ENCODE measurements at places on chromosomes 6 and 20.

DNA sequence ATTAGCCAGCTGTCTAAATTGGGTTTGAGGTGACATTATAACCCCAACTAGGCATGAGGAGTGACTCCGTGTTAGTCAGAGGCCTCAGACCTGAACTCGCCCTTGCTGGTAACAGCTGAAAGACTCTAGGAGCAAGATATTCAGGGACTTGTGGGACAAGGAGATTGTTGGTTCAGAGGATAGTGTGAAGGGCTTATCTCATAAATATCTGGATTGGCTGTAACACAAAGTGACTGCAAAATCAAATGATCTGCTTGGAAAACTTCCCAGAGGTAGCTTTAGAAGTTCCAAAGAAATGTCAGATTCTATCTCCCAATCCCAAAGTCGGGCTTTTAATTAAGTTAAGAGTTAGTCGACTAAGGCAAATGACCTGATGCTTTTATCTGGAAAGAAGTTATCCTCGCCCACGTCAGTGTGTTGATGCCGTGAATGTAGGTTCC lies 72.4 kb downstream of the TULP4 start:
- no peak for DNase-seq

- no peak for DNase-seq
These were observed 36.8 kb downstream of the GNAS start for GRCh38 chr20:58889334-58889760.

DNA sequence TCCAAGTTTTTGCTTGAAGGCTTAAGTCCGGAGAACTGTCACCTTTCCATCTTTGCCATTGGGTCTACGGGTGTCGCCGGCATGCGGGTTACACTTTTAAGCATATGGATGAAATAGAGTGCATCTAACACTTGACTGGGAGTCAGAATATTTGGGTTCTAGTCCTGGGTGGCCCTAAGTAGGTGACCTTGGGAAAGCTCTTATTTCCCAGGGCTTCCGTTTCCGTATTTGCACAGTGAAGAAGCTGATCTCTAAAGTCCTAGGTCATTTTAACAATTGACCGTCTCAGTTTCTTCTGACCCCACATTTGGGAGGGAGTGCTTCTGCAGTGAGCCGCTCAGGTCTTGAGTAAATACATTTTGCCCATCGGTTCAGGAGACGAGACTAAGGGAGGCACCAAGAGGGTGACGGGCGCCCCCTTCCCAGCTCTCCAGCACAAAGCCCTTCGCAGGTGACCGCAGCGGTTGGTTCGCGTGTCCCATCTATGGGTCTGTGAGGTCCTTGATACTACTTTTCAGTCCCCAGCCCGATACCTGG lies 651 bp upstream of the BLTP3A start:
- DNase-seq: peak; percentile 19

GRCh38 chr6:170163405-170164170 lies 127.3 kb downstream of the DLL1 start:
- DNase-seq: no peak

- DNase-seq: no peak
These were observed 22.5 kb downstream of the ADRM1 start for GRCh38 chr20:62325172-62325905.

DNA sequence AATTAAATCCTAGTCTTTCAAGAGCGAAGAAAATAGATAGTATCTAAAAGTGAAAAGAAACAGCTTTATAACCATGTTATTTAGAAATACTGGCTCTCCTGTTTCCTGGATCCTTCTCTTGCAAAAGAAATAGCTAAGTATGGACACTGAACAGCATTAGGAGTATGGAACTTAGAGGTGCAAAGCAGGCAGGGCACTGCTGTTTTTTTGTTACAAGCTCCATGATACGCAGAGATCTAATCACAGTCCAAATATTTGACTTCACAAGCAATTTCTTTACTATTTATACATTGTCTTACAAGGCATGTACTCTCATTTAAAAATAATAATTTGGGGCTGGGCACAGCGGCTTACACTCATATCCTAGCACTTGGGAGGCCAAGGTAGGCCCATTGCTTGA lies 7.6 kb downstream of the TRPC4AP start:
- no peak for DNase-seq

DNA sequence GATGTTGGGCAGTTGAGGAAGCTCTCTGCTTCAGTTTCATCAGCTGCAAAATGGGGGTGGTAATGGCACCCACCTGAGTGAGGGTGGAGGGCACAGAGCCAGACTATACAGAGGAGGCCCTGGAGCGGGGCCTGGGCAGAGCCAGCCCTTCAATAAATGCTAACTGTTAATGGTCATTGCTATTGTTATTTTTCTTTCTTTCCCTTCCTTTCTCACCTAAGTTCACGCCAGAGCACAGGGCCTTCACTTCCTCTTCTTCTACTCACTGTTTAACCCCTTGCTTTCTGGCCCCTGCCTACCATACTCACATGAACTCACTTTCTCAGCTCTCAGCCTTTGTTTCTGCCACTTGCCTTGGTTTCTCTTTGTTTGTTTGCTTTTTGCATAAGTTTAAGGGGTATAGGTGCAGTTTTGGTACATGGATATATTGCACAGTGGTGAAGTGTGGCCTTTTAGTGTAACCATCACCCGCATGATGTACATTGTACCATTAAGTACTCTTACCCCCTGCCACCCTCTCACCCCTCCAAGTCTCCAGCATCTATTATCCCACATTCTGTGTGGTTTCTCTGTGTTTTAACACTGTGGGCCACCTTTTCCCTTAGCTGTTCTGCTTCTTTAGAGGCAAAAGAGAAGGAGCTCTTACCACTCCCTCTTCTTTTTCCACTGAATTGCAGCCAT lies 7.5 kb upstream of the RREB1 start:
- DNase-seq: no peak

- no peak for DNase-seq
These were observed 77.6 kb upstream of the STXBP5 start for GRCh38 chr6:147126618-147127022.

- DNase-seq: no peak
These were observed 8.1 kb downstream of the PIM1 start for GRCh38 chr6:37177935-37178517.

DNA sequence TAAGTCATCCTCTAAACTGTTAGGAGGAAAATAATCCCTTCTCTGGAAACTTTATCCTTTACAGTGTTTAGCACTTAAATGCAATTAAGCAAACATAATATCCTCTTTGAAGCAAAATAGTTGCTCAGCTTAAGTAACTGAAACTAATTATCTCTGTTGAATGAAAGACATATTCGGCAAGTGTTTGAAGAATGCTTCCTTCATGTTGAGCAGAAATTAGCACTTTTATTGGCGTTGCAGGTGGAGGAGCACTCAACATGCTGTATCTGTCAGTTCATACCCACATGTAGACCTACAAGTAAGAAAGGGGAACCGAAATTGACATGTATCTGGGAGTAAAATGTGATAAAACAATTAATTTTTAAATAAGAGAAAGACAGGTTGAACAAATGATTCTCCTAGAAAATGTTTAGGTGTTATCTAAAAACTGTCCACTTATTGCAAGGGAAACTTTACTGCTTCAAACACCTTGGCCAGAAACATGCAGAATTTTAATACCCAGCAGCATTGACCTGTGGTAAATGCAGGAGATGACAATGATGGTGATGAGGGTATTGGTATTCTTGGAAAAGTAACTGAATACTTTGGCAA lies 987.0 kb upstream of the MAP3K7 start:
- DNase-seq: no peak

DNA sequence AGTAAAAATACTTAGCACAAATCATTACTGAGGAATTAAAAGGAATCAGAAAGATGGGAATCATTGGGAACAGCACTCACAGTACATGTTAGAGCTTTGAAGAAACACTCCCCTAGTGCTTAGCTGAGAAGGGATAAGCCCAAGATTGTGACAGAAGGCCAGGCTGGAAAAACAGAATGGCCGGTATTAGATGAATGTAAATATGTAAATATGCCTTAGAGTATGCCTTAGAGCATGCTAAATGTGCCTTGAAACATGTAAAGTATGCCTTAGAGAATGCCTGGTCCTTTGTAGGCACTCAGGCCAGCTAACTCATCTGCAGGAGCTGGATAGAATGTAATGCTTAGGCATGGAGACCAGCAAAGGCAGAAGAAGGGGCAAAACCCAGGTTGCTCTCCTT lies 10.6 kb upstream of the TENT5A start:
- DNase-seq: no peak

DNA sequence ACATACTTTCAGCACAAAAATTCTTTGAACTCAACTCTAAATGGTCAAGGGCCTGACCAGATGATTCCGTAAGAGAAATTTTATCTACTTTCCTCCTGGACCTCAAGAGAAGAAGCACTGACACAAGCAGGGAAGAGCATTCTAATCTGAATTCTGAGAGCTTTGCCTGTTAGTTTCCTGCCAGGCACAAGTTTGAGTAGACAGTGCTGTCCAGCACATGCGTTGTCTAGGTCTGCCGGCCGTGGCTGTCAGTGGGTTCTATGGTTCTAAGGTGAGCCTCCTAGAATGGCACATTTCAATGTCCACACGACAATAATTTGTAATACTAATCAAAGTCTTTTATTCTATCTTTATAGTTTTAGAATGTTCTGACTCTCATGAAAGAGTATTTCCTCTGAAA lies 91.9 kb downstream of the RFPL4B start:
- DNase-seq: no peak

- DNase-seq: no peak
These were observed 236.2 kb downstream of the GRM1 start for GRCh38 chr6:146265056-146265455.

DNA sequence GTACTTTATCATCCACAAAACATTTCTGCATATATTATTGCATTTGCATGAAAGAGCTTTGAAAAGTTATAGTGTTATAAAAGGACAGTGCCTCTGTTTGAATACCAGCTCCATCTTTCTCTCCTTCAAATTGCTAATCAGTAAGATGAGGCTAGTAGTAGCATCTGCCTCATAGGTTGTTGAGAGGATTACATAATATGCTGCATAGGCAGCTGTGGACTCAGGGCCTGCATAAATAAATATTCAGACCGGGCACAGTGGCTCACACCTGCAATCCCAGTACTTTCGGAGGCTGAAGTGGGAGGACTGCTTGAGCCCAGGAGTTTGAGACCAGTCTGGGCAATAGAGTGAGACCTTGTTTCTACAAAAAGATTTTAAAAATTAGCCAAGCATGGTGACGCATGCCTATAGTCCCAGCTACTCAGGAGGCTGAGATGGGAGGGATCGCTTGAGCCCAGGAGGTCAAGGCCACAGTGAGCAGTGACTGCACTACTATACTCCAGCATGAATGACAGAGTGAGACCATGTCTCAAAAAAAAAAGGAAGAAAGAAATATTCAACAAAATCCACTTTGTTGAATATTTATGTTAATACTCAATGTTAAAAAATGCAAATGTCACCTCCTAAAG lies 18.3 kb upstream of the SEC63 start:
- no peak for DNase-seq

GRCh38 chr6:132669690-132670291 lies 10.8 kb upstream of the TAAR1 start:
- DNase-seq: no peak

DNA sequence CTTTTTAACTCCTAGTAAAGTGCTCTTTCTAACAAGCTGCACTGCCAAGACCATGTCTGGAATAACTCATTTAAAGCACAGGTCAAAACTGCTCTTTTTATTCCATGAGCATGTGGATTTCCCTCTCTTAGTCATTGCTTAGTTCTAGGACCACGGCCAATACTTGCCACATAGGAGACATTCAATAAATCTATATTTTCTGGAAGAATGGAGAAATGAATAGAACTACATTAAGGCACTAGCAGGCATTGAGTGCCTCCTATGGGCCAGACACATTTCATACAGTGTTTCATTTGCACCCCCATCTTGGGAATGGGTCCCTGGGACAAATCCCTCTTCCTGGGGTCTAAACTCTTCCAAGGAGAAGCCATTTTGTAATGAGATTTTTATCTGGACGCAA lies 552.8 kb upstream of the CITED2 start:
- no peak for DNase-seq

- DNase-seq: no peak
These were observed 68.7 kb upstream of the STMND1 start for GRCh38 chr6:17032988-17033634.
